ENCODE measurements at places on chromosomes 12 and 14. TPM values are rescaled to one million over a fixed set of nuclear protein-coding genes. Genes with fewer than 3 reads are reported as not detected.

C12orf60 gene
- 0.95 TPM for total RNA-seq

FOXM1 gene
- 103 TPM for total RNA-seq

DNA sequence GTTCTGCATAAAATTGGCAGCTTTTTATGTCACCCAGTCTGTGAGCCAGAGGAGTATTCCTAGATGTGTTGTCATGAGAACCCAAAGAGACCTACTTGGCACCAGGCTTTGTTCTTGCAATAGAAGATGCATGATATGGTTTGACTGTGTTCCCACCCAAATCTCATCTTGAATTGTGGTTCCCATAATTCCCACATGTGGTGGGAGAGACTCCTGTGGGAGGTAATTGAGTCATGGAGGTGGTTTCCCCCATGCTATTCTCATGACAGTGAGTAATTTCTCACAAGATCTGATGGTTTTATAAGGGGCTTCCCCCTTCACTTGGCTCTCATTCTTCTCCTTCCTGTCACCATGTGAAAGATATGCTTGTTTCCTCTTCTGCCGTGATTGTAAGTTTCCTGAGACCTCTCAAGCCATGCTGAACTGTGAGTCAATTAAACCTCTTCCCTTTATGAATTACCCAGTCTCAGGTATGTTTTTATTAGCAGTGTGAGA is 572.0 kb upstream of the ATP2B1 start:
- no peak for DNase-seq
- no peaks in the 10 kb centered on the region for H3K4me1 ChIP-seq
- H3K4me3 ChIP-seq = no peak overlapping the region
- no peak overlapping the region for H3K27ac ChIP-seq
- H3K27me3 ChIP-seq = no peaks in the 10 kb centered on the region

- peak overlapping the region; percentile 79 for H3K4me3 ChIP-seq
- H3K4me1 ChIP-seq = peaks cover 64% of the 10 kb centered on the region
- no peaks in the 10 kb centered on the region for H3K27me3 ChIP-seq
Observed at GRCh38 chr12:124519746-124520145, 47.7 kb downstream of the NCOR2 start.

DNA sequence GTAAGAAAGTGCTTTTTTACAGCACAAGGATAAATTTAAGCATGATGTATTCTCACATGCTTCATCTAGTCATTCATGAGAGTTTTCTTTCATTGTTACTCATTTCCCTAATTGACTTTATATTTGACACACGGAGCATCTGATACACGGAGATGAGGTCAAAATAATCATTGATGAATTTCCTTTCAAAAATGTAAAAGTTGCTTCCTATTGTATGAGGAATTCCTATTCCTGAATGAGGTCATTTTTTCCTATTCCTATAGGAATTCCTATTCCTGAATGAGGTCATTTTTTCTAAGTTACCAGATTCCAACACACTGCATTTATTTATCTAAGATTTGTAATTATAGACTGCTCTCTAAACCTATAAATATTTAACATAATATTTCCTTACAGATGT is 316.7 kb upstream of the KITLG start:
- no peak overlapping the region for H3K27ac ChIP-seq
- no peak for DNase-seq
- no peaks in the 10 kb centered on the region for H3K4me1 ChIP-seq
- H3K4me3 ChIP-seq = no peak overlapping the region
- no peaks in the 10 kb centered on the region for H3K27me3 ChIP-seq
